GM12892 (cell line): ENCODE measurements at places on chromosomes 1 and 21.
A peak's percentile ranks its signal among the peaks of the same experiment; 100 is the strongest.

DNA sequence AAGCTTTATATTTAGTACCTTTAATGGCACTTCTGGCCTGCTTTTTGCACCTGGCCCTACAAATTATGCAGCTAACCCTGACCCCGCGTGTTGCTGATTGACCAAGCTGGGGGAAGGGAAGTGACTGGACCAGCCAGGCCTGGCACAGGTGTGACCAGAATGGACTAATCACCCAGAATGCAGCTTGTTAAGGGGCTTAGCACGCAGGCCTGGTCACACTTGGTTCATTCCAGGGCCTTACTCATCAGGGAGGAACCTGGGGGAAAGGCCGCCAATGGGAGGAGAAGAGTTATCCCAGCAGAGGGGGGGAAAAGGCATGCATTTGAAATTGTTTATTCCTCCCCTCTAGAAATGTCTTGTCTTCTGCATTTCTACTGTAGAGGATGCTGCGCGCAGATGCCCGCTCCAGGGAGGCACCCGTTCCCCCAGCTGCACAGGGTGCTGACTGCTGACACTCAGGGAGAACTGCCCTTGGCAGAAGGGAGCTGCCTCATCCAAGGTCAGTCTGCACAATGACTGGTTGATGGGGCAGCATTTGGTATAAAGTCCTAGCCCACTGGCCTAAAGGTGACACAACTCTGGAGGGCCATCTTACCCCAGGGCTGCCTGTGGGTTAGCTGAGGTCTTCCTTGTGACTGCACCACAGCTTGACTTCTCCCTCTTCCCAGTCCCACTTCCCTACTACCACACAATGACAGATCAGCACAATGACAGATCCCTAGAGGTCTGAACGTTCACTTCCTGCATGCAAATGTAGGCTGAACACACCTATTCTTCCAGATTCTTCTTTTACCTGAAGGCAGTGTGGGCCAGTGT lies 29.0 kb downstream of the DHCR24 start:
- DNase-seq: no peak

DNA sequence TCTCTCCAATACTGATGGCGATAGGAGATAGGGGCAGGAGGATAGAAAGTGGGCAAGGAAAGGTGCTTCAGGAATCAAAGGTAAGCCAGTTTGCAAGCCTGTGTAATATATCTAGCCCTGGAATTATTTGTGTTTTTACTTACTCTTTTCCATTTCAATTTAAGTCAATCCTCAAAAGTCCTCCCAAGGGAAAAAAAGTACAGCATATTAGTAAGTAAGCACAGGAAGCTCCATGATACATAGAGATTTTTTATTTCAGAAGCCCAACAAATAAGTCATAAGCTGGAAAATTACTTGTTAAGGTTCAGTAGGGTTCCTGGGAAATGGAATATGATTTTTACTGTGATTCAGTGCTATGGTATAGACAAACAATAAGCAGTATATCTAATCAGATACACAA lies 337.7 kb upstream of the DUSP10 start:
- no peak for DNase-seq

GRCh38 chr1:20322825-20323612 lies 32.3 kb downstream of the VWA5B1 start:
- no peak for DNase-seq

- no peak for DNase-seq
Observed at GRCh38 chr1:27447883-27448282, 42.1 kb downstream of the WASF2 start.

GRCh38 chr1:156136970-156137483 lies 16.4 kb upstream of the SEMA4A start:
- DNase-seq: no peak

DNA sequence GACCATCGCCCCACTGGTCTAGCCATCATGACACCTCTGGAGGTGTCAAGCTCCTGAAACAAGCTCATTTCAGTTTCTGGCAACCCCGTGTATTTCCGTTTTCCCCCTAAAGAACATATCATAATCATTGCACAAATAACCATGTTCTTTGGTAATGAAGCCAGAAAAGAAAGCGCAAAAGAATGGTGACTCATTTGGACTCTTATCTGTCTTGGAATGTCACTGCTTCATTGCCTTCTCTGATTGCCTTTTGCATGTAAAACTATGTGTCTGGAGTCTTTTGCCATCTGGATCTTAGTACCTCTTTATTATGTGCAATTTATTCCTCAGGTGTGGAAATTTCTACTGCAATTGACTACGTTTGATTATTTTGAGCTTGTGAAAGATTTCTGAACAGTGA lies 110.5 kb downstream of the COLGALT2 start:
- DNase-seq: no peak

- no peak for DNase-seq
Observed at GRCh38 chr1:236904892-236905741, 99.1 kb downstream of the MT1HL1 start.

- no peak for DNase-seq
Observed at GRCh38 chr1:204296431-204296988, 63.2 kb downstream of the PLEKHA6 start.

- DNase-seq: no peak
Observed at GRCh38 chr1:94087193-94087592, 33.8 kb downstream of the ABCA4 start.

DNA sequence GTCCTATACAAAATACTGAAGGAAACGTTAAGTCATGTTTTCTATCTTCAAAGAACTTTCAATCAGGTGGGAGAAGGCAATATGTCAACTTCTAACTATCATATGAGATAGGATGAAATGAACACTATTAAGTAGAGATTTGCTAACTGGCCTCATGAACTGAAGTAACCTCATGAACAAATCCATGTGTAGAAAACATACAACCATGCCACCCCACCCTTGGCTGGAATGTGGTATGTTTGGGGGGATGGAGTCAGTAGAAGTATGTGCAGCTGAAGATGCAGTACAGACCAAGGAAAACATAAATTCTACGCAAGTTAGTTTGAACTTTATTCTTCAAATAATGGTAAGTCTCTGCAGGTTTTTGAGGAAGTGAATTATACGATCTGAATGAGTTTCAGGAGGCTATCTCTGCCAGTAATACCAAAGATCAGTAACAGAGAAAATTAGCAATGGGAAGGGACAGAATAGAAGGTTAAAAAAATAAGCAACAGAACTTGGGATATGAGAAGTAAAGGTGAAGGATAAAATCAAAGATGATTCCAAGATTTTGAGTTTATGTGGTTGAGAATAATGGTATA lies 4.5 kb downstream of the TRMT1L start:
- DNase-seq: no peak

DNA sequence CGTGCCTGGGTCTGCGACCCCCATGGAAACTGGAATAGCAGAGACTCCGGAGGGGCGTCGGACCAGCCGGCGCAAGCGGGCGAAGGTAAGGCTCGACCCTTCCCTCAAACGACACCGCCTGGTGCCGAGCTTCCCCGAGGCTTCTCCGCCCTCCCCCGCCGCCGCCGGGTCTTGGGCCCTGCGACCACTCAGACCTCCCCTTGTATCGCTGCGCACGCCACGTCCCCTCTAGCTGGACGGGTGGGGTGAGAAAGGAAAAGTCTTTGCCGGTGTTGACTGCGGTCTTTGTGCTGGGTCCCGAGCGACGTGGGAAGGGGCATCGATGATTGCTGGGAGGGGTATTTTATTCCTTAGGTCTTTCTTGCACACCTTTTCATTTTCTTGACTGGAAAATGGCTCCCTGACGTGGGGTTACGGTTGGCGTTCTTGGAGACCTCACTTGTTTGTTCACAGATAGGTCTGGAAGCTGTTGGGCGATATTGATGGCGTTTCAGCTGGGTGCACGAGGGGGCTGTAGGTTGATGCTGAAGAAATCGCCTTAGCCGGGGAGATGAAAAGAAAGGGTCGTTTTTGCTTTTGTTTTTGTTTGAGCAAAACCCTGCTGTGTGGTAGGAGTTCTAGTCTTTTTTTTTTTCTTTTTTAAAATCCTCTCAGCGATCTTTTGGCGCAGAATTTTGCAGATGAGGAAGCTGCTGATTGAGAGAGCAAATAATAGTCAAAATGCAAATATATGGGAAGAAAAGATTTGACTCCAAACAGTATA lies 776 bp downstream of the KDM1A start:
- DNase-seq: peak; percentile 29

DNA sequence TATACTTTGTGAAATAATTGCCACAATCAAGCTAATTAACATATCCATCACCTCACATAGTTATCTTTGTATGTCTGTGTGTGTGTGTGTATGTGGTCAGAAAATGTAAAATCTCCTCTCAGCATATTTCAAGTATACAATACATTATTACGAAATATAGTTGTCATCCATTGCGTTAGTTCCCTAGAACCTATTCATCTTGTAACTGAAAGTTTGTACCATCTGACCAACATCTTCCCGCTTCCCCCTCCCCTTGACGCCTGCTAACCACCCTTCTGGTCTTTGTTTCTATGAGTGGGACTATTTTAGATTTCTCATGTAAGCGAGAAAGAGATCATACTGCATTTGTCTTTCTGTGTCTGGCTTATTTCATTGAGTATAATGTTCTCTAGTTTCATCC lies 455.3 kb downstream of the KCNT2 start:
- DNase-seq: no peak

DNA sequence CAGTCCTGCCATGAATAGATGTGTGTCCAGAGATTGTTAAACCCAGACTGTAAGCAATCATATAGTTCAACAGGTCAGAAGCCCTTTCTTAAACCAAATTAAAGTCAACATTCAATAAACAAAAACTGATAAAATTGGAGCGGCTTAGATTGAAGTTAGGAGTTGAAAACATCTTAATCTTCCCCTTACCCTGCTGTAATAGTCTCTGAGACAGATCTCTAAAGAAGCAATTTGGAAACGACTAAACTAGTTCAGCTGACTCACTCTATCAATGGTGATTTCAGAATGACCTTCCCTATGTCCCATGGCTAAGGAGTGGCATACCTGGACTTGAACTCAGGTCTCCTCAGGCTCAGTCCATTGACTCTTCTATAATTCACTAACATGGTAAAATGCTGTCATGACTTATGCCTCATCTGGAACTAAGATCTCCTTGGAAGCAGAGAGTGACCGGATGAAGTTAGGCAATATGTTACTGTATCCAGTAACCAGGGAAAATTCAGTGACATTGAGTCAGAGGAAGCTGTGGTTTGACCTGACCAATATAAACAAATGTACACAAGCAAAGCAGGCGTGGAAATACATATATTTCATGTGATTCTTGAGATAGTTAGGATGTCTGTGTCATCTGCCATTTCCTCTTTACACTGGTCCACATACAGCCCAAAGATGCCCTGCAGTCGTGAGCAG lies 30.1 kb downstream of the SGIP1 start:
- DNase-seq: no peak

- no peak for DNase-seq
Observed at GRCh38 chr1:83086346-83086745, 912.6 kb downstream of the TTLL7 start.

DNA sequence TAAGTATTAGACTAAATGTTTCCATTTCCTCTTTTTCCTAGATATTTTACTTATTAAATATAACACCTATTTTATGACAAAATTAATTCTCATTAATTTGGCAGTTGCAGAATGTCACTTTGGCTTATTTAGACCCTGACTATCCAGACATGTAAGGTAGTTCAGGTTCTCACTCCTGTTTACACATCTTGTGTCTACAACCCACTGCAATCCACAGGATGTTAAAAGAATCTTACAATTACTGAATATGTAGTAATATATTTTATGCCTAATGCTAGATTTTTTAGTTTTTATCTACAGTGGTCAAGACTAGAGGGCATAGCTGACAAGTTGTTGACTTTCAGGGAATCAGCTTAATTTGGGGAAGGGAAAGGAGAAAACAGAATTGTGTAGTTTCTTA lies 346.7 kb downstream of the USP25 start:
- DNase-seq: no peak

DNA sequence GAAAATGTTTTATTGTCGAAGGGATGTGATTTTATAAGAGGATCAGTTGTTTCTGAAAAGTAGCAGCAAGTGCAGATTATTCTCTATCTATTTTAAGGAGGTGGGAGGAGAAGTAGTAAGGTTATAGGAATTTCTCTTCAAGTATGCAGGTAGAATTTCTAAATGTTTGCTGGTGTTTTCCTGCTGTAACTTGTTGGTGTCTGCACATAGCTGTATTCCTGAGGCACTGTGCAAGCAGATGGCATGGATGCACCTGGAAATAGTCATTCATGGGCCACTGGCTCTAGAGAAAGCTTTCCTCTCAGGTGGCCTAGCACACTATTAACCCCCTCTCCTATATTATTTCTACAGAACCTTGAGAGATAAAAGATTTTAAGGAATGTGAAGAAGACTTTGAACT lies 30.3 kb upstream of the PODN start:
- DNase-seq: no peak

DNA sequence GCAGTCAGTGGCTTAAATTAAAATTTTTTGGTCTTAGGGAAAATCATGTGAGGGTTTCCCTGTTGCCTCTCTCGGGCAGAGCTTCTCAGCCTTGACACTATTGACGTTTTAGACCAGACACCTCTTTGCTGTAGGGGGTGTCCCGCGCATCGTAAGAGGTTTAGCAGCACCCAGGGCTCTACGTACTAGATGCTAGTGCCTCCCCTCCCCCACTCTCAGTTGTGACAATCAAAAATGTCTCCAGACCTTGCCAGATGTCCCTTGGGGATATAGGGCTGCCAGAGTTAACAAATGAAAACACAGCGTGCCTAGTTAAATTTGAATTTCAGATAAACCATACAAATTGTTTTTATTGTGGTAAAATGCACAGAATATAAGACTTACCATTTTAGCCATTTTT lies 293.3 kb downstream of the DISC1 start:
- no peak for DNase-seq

DNA sequence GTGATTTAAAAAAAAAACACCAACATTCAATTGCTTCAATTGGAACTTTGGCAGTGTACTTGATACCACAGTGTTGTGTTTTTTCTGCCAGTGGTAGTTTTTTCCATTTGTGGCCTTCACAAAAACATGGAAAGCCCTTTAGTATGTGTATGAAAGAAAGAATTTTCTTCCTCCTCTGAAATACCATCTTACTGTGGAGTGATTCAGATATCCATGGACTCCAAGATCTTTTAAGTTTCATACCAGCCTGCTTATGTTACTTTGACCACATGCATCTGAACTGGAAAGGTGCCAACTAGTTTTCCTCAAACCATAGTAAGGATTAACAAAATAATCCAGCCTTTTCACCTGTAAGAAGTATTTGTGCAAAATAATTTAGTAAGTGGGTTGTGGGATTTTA lies 3.4 kb downstream of the PPP2R5A start:
- no peak for DNase-seq

GRCh38 chr1:103547840-103548239 lies 22.3 kb downstream of the RNPC3 start:
- no peak for DNase-seq
